ENCODE measurements at places on chromosomes 5 and 9. TPM values are rescaled to one million over a fixed set of nuclear protein-coding genes. Genes with fewer than 3 reads are reported as not detected.
A peak's percentile ranks its signal among the peaks of the same experiment; 100 is the strongest.

DNA sequence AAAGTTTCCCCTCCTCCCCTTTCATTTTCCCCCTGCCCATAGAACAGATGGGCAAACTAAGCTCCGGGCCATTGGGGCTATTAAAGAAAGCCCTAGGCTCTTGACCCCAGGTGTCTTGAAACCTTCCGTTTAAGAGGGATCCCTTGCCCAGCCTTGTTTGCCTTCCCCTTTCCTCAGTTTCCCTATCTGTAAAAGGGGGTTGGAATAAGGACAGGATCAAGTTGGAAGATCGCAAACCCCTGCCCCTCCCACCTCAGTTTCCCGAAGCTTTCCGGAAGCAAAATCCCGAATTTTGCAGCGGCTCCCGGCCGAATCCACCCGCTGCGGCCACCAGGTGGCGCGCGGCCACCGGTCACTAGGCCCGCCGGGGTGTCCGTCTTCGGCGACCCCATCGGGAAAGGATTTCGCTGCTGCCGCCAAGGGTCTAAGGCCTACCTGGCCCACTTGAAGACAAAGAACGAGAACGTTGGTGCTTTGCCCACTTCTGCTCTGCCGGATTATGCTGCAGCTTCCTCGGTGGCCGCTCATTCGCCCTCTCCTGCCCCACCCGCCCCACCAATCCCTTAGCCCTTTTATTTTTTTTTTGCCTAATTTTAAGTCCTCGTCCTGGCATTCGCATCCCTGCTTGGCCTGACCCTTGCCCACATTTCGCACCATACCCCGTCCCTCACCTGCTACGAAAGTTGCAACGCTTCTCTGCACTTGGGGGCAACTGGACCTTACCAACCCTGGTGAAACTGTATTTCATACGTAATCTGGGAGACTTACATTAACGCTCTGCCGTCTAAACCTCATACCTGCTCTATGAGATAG lies 962 bp upstream of the NR6A1 start:
- peak; percentile 85 for DNase-seq

GRCh38 chr9:31390403-31391025 lies 993.9 kb upstream of the ACO1 start:
- no peak for DNase-seq

GRCh38 chr9:21854594-21854993 lies 52.2 kb downstream of the MTAP start:
- DNase-seq, result no peak

GRCh38 chr5:82719368-82719767 lies 357.8 kb downstream of the TMEM167A start:
- DNase-seq, result peak; percentile 37

- peak; percentile 64 for DNase-seq
These were observed 206.0 kb downstream of the PCSK1 start for GRCh38 chr5:96226941-96227552.

GRCh38 chr5:141692919-141693725 lies 11.1 kb upstream of the ARAP3 start:
- DNase-seq, result peak; percentile 84

DNA sequence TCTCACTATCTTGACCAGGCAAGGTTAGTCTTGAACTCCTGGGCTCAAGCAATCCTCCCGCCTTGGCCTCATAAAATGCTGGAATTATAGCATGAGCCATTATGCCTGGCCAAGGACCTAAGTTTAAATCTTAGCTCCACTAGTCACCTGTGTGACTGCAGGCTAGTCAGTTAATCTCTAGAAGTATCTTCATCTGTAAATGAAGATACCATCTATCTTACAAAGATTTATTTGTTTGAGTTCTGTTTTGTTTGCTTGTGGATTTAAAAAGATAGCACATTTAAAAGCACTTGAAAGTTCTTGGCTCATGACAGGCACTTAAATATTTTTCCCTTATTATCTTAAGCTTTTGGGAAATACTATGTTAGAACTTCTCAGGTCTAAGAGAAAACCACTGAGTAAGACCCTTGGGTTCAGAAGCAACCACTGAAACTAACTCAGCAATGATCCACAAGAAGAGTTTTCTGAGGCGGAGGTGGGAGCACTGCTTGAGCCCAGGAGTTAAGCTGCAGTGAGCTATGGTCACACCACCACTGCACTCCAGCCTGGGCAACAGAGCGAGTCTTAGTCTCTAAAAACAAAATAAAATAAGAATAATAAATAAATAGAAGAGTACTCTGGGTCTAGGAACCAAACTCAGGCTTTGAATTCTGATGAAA lies 19.1 kb downstream of the TMEM245 start:
- DNase-seq, result no peak

DNA sequence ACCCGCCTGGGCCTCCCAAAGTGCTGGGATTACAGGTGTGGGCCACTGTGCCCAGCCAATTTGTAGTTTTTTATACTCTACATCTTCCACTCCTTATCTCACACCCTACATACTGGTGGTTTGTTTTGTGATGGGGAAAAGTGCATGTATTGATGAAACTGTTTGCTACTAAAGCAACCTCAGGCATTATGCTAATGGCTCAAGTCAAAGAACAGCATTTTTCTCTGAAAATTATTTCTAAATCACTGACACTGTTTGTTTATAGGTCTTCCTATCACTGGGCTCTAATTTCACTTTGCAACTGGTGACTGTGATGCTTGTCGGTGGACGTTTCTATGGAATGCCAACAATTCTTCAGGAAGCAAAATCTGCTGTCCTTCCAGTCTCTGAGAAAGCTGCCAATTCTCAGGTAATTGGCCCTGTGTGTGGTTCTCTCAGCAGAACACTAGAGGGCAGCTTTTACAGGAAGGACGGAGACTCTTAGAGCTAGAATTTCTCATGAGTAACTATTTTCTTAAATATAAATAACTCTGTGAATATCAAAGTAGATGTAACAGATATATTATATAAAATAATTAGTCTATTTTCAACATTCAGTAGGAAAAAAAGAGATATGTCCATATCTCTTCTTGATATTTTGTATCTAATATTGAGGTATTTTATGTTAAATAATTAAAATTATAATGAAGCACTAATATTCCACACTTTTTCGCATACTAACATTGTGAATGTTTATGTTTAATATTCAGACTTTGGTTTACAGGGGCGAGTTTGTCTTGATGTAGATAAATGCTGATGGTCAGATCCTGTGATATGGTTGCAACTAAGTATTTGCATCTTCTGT lies 244.1 kb downstream of the ADGRV1 start:
- peak; percentile 39 for DNase-seq

- DNase-seq, result peak; percentile 66
These were observed 6.2 kb downstream of the FER start for GRCh38 chr5:108753877-108754276.

- DNase-seq, result no peak
These were observed 8.7 kb downstream of the PHF19 start for GRCh38 chr9:120868339-120868675.

- peak; percentile 69 for DNase-seq
These were observed 475 bp upstream of the GOLM1 start for GRCh38 chr9:86099701-86100364.

DNA sequence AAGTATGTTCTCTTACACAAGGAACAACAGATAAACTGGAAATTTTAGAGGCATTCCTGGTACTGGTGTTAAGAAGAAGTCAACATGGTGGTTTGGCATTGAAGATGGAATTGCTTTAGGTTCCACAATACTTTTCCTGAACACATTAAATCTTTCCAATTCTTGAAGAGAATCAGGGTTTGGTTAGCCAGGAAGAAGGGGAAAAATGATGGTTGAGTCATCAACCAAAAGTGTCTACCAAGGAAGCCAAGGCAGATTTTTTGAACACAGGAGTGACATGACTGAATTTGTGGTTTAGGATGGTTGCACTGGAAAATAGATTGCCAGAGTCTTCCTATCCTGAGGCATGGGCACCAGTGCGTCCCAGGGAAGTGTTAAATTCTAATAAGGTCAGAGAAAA lies 433.4 kb downstream of the TMEM38B start:
- DNase-seq, result no peak

GRCh38 chr9:128587453-128587852 lies 35.1 kb downstream of the SPTAN1 start:
- DNase-seq, result no peak

DNA sequence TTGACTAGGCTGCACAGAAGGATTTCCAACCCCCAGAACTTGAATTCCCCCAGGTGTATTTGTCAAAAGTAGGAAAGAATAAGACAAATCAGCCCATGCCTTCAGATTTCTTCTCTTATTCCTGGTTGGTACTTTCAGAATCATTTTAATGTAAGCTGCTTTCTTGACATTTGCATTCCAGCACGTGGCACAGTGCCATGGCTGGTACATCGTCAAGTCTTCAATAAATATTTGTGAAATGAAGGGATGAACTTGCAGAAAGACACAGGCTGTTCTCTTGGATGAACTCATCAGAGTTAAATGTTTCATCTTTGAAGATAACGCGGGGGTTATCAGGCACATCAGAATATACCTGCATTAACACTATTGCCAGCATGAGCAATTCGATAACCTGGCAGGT lies 14.5 kb downstream of the KCNIP1 start:
- DNase-seq, result no peak

GRCh38 chr9:136729144-136729543 lies 13.6 kb downstream of the LCN10 start:
- DNase-seq, result no peak

GRCh38 chr5:134177369-134178095 lies 782 bp upstream of the SKP1 start:
- DNase-seq, result peak; percentile 13

DNA sequence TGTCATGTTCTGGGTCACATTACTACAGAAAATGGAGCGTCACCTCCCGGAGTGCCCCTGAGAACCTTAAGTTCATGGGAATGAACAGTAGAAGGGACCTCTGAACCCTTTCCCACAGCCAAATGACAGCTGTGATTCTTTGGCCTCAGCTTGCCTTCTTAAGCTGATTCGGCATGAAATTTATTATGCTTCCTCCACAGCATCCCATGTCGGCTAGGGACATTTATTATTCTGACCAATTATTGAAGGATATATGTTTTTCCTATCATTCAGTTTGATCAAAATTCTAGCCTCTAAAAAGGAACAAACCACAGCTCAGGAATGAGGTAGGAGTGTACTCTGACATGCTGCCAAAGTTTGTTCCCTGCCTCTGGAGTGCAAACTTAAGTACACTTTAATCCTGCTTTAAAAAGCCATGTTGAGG lies 440.6 kb downstream of the CETN3 start:
- DNase-seq, result no peak

DNA sequence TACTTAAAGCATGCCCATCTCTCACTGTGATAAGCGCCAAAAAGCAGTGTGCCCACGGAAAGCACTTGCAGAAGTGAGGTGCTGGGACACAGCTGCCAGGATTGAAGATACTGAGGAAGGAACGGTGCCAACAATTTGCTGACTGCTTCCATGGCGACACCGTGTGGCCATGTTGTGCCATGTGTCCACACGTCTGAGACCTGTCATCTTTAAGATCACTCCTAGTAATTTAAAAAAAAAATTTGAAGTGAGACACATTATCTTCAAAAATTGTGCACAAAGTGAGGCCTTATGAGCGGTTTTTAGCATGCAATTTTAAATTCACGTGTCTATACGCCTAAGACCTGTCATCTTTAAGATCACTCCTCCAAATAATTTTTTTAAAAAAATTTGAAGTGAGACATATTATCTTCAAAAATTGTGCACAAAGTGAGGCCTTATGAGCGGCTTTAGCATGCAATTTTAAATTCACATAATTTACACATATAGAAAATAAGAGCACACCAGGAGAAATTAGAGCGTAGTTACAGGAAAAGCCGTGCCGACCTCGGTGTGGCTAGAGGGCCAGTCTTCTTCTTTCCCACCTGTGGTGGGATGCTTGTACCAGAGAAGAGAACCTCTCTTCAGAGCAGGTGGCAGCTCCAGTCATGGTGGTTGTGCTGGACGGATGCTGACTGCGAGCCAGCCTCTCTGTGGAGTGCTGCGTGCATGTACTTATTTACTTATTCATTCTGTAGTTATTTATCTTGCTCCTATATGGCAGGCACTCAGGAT lies 21.4 kb upstream of the FLT4 start:
- peak; percentile 66 for DNase-seq

DNA sequence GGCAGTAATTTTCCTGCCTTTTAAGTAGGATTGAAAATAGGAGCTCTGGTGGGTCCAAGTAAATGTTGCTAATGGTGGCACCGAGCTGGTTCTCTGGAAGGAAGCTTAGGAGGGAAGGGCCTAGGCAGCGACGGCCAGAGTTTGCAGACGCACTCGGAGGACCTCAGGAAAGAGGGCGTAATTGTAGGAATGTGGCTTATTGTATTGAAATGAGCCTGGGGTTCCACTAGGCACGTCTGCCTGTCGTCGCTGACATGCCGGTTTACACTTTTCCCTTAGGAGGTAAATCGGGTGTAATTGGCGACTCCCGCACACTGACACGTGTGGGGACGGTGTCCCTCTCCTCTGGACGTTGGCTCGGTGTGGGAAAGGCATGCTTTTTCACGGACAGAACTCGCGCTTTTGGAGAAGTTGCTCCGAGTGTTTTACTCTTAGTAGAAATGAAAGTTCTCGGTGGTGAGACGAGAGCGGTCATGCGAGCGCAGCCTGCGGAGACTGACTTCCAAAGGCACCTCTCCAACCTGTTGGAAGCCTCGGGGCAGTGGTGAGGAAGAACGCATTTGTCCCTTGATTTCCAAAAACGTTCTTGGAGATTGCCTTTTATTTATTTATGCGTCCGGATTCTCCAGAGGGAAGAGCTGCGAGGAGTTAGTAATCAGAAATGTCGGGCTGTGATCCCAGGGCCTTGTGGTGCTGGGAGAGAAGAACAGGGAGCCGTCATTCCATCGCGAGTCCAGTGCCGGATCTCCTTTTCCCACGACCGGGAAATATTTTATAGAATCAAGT lies 1.3 kb downstream of the NR4A3 start:
- DNase-seq, result peak; percentile 76

- no peak for DNase-seq
These were observed 565.0 kb downstream of the DMRTA1 start for GRCh38 chr9:23011669-23012068.

GRCh38 chr9:123121457-123121856 lies 88.0 kb downstream of the GPR21 start:
- DNase-seq, result no peak

GRCh38 chr9:132537352-132537751 lies 45.1 kb upstream of the BARHL1 start:
- no peak for DNase-seq

The FOXE1 gene
- under 0.01 TPM for total RNA-seq

The ORM1 gene
- not detected for total RNA-seq

The PCDHGA12 gene
- not detected for total RNA-seq

The UBE2D2 gene
- total RNA-seq, result 140 TPM

The TJP2 gene
- 69.8 TPM for total RNA-seq

The GRM6 gene
- not detected for total RNA-seq

The LAMC3 gene
- total RNA-seq, result 3.8 TPM

The CRB2 gene
- total RNA-seq, result 0.11 TPM

The TMEM252 gene
- not detected for total RNA-seq

The NTMT1 gene
- 21.6 TPM for total RNA-seq

The FBXW2 gene
- total RNA-seq, result 15.3 TPM

The TMEM215 gene
- total RNA-seq, result 0.33 TPM

Measured in Daoy (cell line).